EL (cell line): ENCODE measurements at places on chromosomes 5 and 9.

- no peak for DNase-seq
Measured at GRCh38 chr5:99379187-99379586, 450.4 kb upstream of the CHD1 start.

DNA sequence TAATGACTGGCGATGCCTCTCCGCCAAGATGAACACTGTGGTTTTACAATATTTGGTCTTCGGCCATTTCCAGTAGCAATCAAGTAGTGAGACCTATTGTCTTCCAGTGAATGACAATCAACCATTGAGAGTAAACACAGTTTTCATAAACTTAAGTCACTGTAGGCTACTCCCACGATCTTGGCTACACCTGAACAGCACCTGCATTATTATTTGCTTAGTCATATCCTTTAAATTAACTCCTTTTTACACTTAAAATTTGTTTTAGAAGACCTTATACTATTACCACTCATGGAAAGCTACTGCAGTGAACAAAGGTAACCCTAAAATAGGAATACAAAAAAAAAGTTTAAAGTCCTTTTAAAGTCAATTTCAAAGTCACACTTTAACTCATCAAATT is 58.2 kb downstream of the ZNF354C start:
- DNase-seq: no peak

GRCh38 chr9:127644146-127644827 is 32.2 kb downstream of the STXBP1 start:
- no peak for DNase-seq

DNA sequence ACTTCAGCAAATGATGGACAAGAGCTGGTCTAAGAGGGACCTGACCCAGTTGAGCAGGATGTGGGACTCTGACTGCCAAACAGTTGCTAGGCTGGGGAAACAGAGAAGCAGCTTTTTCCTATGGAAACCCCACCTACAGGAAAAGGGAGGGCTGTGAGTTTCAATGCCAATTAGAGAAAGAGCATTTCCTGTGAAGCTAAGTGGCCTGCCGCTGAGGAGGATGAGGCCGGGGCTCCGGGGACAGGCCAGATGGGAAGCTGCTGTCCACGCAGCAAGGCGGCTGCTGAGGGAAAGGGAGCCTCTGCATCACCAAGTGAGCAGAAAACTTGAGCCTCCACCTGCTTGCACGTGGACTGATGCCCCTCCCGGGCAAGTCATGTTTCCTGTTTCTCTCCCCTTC is at the start of gene PCDH12:
TSS of gene PCDH12 (minus strand) at position 90 of the 400 bp plus-strand sequence. CDS start 351 bp downstream, outside the sequence.
- peak; percentile 33 for DNase-seq
